NCI-H2107 (cell line): ENCODE measurements at places on chromosomes 6 and 20.

DNA sequence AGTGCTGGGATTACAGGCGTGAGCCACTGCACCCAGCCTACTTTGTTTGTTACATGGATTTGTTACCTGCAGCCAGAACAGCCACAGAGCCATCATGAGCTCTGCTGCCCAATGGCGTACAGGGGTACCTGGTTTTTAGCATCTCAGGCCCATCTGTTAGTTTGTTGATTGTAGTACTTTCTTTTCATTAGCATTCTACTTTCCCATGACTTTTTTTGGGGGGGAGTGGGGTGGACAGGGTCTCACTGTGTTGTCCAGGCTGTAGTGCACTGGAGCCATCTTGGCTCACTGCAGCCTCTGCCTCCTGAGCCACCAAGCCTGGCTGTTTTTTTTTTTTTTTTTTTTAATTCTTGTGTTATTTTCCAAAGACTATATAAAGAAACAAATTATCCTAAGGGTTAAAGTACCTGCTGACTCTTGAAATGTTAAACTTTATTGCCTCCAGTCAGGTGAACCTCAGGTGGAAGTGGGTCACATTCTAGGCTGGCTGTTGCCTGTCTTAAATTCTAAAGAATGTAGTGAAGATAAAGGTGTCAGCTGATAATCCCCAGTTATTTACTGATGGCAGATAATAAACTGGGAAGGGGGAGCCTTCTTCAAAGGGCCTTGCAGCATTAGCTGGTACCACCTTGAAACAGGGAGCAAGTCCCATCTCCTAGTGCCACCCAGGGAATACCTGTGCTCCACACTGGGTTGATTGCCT lies 15.2 kb downstream of the NEU1 start:
- DNase-seq: no peak

DNA sequence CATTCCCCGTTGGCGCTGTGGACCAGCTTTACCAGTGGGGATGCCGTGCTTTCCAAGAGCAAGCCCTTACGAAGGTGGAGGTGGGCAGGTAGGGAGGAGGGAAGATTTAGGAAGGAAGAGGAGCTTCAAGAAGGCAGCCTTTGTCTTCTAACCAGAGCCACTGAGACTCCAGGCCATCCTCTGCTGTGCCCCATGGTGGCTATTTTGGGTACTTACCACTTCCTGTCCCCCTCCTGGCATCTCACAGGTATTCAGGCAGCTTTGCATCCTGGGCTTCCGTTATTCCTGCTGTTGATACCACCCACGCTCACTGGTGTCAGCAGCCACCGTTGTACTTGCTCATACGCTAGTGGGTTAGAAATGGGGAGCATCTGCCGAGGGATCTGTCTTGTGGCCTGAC lies 22.9 kb downstream of the ERMARD start:
- DNase-seq: no peak

DNA sequence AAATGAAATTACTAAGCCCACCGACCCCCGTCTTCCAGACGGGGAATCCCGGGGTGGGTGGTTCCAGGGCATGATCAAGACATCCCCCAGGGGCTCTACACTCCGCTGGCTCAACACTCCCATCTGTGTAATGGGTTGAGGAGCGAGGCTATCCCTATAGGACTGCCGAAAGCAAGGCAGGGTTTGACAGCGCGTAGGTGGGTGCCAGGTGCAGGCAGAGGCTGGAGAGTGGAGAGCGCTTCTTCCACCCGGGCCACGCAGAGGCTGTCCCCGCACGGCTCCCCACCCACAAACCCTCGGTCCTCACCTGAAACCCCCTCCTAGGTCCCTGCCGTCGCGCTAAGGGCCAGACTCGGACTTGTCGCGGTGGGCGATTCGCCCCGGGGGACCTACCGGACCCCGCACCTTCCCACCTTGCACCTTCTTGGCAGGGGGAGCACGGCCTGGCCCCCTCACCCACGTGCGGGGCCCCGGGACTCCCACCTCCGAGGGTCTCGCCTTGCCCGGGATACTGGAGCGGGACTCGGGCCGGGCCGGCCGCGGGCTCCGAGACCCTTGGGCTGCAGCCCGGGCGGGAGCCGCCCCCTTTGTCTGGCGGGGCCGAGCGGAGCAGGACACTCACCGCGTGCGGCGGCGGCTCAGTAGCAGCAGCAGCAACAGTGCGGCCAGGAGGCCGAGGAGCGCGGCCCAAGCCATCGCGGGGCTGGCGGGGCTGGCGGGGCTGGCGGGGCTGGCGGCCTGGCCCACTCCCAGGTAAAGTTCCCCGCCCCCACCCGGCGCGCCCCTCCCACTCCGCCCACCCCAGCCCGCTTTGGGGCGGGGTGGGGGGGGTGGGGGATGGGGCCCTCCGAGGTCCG lies at the start of gene PTGIS:
TSS of gene PTGIS (minus strand) at position 717 of the 857 bp plus-strand sequence. CDS start at position 696, 21 bp downstream.
- DNase-seq: no peak

DNA sequence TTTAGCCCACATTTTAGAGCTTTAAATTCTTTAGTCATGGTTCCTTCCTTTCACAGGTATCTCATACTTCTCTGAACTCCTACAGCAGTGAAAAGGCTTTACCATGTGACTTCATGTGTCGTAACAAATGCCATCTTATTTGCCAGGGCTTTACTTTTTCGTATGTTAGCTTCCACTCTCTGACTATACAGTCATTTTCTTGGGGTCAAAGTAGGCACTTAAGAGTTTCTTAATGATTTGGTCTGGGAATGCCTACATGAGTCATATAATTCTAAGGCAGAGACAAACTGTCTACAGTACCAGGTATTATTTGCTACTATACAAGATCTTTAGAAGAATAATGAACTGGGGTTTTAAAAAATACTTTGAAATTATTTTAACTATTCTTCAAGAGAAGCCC lies 15.0 kb downstream of the RAB23 start:
- no peak for DNase-seq

GRCh38 chr6:155183095-155183494 lies 80.7 kb upstream of the CLDN20 start:
- no peak for DNase-seq

DNA sequence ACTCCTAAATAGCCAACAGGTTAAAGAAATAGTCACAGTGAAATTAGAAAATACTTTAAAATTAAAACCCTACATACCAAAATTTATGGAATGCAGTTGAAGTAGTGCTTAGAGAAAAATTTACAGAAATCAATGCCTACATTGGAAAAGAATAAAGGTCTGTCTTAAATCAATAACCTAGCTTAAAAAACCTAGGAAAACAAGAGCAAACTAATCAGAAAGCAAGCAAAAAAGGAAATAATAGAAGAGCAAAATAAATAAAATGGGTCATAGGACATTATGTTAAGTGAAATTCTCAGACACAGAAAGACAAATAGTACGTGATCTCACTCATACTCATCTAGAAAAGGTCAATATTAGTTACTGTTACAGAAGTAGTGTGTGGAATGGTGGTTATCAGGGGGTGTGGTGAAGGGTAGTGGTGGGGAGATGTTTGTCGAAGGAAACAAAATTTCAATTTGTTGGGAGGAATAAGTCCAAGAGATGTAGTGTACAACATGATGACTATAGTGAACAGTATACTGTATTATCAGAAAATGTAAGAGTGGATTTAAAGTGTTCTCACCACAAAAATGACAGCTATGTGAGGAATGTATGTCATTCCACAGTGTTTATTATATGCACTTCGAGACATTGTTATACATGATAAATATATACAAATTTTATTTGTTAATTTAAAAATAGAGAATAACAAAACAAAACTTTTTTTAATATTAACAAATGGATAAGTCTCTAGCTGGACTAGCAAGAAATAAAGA lies 423.6 kb downstream of the CDH26 start:
- no peak for DNase-seq

- no peak for DNase-seq
Observed at GRCh38 chr6:168177103-168177891, 98.3 kb upstream of the FRMD1 start.

DNA sequence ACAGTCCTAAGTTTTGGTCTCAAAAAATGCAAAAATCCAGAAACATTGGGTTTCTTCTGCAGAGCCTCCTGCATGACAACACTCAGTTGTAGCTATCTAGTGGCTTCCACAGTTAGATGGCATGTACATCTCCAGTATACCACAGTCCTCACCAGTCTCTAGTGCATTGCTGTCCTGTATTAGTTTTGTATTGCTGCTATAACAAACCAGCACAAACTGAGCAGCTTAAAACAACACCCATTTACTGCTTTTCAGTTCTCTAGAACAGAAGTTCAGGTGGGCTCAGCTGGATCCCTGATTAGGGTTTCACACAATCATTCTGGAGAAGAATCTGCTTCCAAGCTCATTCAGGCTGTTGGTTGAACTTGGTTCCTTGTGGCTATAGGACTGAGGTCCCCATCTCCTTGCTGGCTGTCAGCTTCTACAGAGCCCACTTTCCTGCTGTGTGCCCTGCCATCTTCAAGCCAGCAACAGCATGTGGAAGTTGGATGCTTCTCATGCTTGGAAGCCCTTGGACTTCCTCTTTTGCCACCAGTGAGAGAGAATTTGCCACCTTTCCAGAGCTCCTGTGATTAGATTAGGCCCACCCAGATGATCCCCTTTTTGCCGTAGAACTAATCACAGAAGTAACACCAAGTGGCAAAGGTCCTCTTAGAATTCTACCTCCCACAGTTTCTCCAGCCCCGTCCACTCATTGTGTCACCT lies 48.9 kb upstream of the TBC1D7 start:
- DNase-seq: no peak

DNA sequence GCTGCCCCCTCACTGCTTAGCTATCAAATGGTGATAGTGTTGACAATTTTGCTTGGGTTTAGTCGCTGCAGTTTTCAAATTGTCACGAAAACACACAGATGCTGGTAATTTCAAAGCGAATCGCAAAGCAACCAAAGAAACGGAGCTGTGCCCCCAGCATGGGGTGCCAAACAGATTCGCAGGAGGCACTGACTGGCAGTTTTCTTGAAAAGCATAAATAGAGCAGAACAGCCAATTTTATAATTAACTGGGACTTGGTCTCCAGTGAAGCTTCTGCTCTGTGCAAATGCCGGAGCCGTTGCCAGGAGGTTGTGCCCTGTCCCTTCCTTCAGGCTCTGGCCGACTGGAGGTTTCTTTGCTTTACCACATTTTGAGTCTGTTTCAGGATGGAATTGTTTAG lies 18.8 kb downstream of the ARHGAP40 start:
- no peak for DNase-seq

GRCh38 chr6:85680388-85680787 lies 37.7 kb upstream of the SYNCRIP start:
- DNase-seq: no peak

GRCh38 chr20:34216382-34216742 lies 24.9 kb upstream of the ASIP start:
- DNase-seq: no peak

- DNase-seq: no peak
Observed at GRCh38 chr6:51099201-51099600, 280.5 kb downstream of the TFAP2B start.

DNA sequence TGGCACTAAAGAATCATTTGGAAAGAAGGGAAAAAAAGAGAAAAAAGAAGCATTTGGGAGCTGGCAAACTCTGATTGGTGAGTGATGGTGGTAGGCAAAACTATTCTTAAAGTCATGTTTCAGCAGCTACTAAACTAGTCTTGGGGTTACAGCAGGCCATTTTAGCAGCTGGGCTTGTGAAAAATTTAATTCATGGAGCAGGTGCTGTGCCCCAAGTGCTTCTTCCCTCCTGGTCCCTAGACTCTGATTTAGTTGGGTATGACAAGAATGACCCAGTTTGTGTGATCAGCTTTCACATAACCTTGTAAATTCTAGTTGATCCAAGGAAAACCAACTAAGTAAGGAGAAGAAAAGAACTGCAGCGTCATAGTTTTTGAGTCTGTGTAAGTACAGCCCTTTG lies 1.1 kb upstream of the ASIP start:
- DNase-seq: no peak

- DNase-seq: no peak
Observed at GRCh38 chr6:52475307-52475706, 55.2 kb downstream of the EFHC1 start.

DNA sequence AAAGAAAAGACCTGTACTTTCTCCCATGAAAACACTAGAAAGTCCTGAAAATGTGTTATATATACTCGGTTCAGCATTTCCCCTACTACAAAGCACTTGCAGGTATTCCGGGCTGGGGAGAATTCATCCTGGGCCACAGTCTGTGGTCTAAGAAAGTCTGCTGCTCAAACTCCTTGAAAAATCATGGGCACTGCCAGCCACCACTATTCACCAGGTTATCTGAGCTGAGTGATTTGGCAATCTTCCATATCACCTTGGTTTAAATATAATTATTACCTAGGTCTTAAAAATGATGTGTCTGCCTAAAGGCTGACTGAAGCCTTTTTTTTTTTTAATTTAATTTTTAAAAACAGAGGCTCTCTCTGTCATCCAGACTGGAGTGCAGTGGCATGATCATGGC lies 11.3 kb downstream of the FKBP5 start:
- no peak for DNase-seq

DNA sequence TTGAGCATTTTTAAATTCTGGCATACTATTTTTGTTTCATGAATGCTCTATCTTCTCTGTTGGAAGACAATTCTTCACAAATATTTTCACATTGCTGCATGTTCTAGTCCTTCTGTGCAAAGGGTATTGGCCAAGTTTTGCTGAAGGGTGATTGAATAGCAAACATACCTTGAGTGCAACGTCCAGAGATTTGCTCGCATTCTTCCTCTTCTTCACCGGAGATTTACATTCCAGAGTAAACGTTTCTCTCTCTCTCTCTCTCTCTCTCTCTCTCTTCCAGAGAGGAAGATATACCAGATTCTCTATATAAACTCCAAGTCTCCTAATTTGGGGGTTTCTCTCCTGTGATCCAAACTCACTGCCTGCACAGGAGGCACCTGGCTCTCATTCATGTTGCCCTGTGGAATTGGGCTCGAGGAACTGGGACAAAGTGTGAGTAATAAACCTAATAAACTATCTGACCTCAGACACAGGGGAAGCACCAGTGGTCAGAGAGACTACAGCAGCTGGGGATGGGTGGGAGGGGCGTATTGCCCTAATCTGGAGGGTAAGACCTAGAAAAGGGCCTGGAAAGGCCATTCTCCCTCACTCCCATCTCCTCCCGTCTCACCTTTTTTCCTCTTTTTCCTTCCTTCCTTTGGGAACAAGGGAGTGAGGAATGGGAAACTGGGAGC lies 1.1 kb upstream of the TREML1 start:
- no peak for DNase-seq

DNA sequence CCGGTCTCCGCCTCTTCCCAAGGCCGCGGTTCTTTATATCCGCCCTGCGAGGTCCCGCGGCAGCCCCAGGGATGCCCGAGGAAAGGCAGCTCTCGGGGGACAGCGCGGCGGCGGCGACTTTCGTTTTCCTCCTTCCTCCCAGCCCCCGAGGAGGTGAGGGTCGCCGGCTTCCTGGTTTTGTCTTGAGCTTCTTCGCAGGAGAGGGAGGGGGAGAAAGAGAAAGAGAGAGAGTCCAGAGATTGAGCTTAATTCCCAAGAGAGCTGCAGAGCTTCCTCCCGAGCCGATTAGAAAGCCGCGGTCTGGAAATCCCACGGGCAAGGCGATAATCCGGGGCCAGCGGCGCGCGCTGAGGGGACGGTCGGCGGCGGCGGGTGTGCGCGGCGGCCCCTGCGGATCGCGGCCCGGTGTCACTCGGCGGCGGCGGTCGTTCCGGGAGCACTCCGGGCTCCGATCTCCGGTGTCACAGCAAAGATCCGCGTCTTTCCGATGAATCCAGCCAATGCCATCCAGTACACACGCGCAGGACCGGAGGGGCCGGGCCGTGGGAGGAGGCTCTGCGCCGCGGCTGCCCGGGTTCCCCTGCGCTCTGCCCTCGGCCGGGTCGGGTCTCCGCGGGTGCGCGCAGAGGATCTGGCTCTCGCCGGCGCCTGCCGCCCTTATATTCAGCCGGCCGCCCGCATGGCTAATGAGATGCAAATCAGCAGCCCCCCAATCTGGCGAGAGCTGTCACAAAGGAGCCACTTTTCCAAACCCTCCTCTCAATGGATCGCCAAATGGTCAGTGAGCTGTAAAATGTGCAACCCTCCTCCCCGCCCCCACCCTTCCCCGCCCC lies at the start of gene DLL1:
TSS of gene DLL1 (minus strand) at position 783 of the 833 bp plus-strand sequence. CDS start 939 bp downstream, outside the sequence.
- no peak for DNase-seq
